ENCODE measurements at places on chromosomes 2 and 18.

DNA sequence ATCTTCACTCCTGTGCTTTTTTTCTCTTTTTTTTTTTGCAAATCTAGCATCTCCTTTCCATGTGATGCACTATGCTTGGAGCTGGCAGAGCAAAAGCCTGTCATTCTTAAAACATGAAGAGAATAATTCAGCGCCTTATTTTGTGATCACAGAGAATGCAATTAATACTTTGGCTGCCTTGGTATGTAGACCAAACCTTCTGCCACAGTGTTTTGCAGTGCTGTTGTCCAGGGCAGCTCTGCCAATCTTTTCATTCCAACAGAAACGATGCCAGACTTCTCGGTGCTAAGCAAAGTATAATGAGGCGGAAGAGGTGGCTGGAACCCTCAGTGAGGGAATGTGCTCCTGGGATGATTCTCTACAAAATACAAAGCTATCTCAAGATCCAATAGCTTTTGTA is 25.6 kb downstream of the BCL2 start:
- no peak for DNase-seq

DNA sequence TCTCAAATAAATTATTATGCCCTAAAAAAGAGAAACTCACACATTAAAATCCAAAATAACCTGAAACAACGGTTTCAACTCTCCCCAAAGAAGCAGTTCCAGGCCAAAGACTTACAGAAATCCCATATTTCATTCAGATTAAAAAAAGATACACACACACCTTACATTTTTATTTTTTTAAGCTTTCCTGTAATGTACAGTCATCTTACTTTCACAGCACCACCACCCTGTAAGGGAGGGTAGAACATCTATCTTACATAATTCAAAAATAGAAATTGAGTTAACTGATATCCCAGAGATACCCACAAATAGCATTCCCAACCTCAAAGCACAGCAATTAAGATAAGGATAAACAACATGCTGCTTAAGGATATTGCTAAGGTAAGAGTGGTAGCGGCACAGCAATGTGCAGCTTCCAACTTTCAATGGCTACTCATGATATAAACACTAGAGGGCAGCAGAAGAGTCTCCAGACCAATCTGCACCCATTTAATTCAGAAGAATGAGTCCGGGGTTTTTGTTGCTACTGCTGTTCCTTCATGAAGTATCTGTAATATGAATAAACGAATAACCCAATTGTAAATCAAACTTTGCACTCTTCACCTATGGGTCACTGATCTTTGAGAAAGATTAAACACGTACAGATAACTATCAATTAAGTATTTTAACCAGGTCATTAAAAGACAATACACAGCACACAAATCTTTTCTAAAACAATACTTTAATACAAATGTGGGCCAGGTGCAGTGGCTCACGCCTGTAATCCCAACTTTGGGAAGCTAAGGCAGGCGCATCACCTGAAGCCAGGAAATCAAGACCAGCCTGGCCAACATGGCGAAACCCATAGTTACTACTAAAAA is 11.3 kb downstream of the GFPT1 start:
- DNase-seq = peak; percentile 26

- DNase-seq = peak; percentile 73
Measured at GRCh38 chr18:28494151-28494550, 317.2 kb upstream of the CDH2 start.

GRCh38 chr2:220969348-220969747 is 602.8 kb downstream of the EPHA4 start:
- DNase-seq = no peak

- no peak for DNase-seq
Measured at GRCh38 chr2:134217924-134218323, 35.9 kb upstream of the MGAT5 start.

DNA sequence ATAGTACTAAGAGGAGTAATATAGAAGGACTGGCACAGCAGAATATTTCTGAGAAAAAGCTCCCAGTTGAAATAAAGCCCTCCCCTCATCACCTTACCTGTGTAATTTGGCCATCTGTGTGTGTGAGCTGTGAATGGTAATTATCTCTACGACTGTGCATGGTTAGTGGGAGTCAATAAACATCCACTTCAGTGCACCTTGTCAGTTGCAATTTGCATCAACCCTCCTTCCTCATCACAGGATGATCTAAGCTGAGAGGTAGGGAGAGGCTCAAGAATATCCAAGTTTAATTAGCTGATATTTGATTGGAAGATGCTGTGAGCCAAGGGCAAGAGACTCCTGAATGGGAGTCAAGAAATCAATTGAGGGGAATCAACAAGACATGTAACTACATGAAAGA is 694.9 kb upstream of the KLHL29 start:
- no peak for DNase-seq

- no peak for DNase-seq
Measured at GRCh38 chr2:210046851-210047500, 44.5 kb downstream of the RPE start.

DNA sequence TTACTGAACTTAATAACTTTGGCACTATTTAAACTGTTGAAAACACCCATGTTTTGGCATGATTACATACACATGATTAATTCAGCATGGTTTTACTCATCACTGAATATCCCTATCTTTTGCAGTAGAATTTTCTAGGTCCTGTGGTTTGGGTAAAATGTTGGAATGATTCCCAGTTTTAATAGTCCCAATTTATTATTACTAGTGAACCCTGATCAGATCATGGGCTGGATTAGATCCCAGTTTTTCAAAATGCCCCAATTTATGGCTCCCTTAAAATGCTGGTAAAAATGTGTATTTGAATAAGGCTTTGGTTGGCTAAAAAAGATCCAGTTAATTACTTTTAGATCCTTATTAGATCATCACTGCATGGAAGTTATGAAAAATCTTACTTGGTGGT is 273.6 kb upstream of the NRP2 start:
- DNase-seq = peak; percentile 79

- DNase-seq = no peak
Measured at GRCh38 chr2:68320118-68320641, 431 bp upstream of the CNRIP1 start.

DNA sequence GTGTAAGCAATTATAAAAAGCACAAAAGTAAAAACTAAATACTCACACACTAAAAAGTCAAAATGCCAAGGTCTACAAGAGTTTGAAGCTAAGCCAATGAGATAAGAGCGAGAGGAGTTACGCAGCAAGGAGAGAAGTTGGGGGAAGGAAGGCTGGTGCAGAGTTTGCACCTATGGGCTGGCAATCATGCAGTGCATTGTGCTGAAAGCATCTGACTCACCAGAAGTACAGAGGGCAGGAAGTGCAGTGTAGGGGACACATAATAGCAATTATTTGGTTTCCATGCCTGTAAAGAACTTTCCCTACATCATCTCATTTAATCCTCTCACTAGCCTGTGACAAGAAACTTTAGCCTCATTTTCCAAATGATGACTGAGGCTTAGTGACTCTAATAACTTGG is 142.7 kb upstream of the KYNU start:
- no peak for DNase-seq

GRCh38 chr18:1665079-1665478 is 760.4 kb downstream of the ADCYAP1 start:
- no peak for DNase-seq

- DNase-seq = no peak
Measured at GRCh38 chr2:30310371-30310770, 79.0 kb downstream of the LBH start.

- DNase-seq = peak; percentile 6
Measured at GRCh38 chr2:165634855-165635254, 159.2 kb downstream of the GALNT3 start.

DNA sequence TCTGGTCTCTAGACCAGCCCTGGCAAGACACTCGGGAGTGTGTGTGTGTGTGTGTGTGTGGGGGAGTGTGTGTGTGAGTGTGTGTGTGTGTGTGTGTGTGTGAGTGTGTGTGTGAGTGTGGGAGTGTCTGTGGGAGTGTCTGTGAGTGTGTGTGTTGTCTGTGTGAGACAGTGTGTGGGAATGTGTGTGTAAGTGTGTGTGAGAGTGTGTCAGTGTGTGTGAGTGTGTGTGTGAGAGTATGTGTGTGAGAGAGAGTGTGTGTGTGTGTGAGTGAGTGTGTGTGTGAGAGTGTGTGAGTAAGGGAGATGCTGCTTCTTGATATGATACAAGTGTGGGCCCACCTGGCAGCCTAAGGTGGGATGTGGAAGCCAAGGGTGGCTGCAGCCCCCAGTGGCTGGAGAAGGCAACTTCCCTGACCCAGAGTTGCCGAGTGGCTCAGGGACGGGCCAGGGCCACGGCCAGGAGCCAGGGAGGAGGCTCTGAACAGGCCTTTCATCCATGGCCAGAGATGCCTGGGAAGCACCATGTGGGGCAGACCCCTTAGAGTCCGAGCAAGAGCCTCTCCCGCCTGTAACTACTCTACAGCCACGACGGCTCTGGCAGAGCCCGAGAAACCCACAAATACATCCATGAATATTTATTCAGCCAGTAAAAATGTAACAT is 159.3 kb upstream of the MYCN start:
- DNase-seq = no peak

DNA sequence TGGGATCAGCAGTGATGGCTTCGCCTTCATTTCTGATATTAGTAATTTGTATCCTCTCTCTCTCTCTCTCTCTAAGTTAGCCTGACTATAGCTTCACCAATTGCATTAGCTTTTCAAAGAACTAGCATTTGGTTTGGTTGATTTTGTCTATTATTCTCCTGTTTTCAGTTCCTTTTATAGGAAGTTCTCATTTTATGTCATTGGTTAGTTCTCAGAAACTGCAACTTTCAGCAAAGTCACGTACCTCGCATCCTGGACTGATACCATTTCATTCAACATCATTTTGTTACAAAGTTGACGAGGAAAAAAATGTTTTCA is 450.8 kb downstream of the EIPR1 start:
- DNase-seq = no peak

- no peak for DNase-seq
Measured at GRCh38 chr18:37762076-37762621, 196.6 kb upstream of the CELF4 start.

GRCh38 chr2:132915812-132916549 is 246.0 kb upstream of the LYPD1 start:
- peak; percentile 40 for DNase-seq

GRCh38 chr2:111657351-111657975 is 226.5 kb downstream of the ANAPC1 start:
- no peak for DNase-seq

DNA sequence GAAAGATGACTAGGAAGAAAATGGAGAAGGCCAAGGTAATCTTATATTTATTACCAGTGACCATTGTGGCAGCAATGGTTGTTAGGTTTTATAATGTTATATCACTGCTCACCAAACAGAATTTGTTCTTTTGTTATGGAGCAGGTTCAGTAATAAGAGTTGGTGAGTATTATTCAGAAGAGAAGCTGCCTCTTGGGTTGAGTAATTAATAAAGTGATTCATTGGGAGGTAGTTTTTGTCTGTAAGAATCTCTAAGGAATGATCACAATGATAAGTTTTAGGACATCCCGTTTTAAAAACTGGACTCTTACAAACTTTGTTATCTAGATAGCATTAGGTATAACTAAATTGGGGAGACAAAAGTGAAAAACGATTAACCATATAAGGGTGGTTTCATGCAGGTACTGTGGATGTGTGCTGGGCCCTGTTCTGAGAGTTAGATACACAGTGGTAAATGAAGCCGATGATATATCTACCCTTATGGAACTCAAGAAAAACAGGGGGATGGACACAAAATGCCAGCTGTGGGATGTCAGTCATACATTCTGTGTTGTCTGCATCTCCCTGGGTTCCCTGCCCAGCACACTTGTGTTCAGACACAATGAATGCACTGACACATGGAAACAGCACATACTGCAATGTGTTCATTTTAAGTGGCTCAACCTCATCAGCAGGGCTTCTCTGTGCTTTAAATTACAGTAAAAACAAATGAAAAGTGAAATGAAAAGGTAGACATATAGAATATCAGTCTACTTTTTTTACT is 7.5 kb downstream of the MAP4K4 start:
- no peak for DNase-seq

DNA sequence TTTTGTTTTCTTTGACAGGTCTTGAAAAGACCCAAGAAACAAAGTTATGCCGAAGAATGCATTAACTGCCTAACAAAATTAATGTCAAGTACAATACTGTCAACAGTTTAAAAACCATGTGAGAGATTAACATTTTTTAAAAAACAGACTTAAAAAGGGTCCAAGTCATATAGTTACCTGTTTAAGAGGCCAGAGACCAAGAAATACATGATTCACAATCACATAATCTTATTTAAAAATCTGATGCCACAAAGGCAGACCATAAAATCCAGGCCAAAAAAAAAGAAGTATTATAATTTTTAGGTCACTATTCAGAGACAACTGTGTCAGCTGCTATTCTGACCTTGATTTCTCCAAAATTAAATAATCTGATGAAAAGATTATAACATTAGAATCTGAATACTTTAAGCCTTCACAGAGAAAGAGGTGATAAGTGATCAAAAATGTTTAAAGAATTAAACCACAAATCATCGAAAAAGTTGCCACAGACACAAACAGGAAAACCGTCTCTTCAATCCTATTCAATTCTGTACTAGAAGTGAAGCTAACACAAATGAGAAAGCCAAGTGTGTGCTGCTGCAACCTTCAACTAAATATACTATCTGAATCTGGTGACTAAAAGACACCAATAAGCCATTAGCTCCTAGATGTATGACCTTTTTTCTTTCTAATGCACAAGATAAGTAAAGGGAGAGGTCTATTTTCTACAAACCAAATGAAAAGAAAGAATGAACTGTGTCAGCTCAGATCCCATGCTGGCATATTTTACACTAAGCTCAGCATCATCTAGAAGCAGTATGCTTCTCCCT is 286.0 kb downstream of the ZEB2 start:
- no peak for DNase-seq

DNA sequence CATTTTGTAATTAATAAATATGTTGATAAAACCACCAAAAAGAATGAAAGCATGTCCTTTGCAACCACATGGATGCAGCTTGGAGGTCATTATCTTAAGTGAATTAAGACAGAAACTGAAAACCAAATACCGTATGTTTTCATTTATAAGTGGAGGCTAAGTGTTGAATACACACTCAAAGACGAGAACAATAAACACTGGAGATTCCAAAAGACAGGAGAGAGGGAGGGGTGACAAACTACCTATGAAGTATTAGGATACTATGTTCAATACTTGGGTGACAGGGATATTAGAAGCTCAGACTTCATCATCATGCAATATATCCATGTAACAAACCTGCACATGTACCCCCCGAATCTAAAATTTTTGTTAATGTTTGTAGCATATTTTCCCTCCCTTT is 7.0 kb downstream of the ERLEC1 start:
- no peak for DNase-seq

GRCh38 chr2:85673716-85674375 is 5.8 kb upstream of the SFTPB start:
- DNase-seq = no peak

- peak; percentile 11 for DNase-seq
Measured at GRCh38 chr2:147739508-147739907, 105.3 kb upstream of the ACVR2A start.

- peak; percentile 29 for DNase-seq
Measured at GRCh38 chr2:160408173-160408958, 85.2 kb downstream of the RBMS1 start.

Data from fibroblast of skin of right biceps (primary cell).